ENCODE measurements at places on chromosomes 11 and 22.

- no peak for DNase-seq
Observed at GRCh38 chr11:37040921-37041320, 442.9 kb upstream of the RAG2 start.

- DNase-seq: peak; percentile 68
Observed at GRCh38 chr11:126480410-126481302, 125.2 kb downstream of the ST3GAL4 start.

- DNase-seq: no peak
Observed at GRCh38 chr11:116207019-116207418, 565.8 kb downstream of the BUD13 start.

GRCh38 chr11:27088353-27088752 lies 47.7 kb downstream of the BBOX1 start:
- DNase-seq: no peak

- DNase-seq: no peak
Observed at GRCh38 chr22:50020606-50021005, 8.0 kb upstream of the IL17REL start.

DNA sequence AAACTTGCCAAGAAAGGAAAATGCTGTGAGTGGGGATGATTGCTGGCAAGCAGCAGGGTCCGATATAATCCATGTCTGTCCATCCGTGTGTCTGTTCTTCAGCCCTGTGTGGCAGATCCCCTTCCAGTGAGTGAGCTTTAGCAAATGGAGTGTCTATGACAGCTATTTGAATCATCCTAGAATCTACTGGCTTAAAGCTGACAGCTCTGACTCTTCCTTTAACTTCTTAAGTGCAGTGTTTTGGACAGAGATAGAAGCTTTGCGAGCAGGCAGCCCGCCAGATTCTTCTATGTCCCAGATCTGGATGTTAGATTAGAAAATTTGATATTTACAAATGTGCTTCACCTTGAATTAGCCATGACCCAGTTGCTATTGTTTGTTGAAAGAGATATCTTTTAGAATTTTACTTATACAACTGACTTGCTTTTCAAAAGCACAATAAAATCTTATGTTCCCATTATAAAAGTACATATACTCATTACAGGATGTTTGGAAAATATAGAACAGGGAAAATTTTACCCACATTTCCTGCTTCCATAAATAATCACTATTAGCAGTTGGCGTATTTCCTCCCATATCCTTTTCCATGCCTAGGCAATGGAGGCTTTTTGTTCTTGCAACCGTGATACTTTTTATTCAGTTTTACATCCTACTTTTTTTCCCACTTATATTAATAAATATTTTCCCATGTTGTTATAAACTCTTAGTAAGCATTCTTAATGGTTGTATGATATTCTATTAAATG lies 124.5 kb downstream of the COMMD9 start:
- no peak for DNase-seq

DNA sequence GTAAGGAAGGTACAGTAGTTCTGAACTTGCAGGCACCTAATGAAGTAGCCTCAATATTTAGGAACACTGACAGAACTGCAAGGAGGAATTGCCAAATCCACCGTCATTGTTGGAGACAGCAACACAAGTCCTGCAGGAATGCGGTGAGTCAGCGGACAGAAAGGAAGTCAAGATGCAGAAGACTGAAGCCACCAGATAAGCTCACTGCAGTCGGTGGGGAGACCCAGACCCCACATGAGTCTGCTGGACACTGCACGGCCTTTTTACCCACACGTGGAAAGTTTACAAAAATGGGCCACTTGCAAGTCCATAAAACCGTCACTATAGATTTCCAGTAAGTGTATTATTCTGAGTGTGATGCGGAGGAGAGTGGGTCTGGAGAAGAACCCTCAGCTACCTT lies 1471.6 kb downstream of the TBC1D22A start:
- no peak for DNase-seq
